ENCODE measurements at places on chromosomes 5 and 9.

- DNase-seq, result no peak
Observed at GRCh38 chr5:136067422-136067821, 38.6 kb downstream of the TGFBI start.

DNA sequence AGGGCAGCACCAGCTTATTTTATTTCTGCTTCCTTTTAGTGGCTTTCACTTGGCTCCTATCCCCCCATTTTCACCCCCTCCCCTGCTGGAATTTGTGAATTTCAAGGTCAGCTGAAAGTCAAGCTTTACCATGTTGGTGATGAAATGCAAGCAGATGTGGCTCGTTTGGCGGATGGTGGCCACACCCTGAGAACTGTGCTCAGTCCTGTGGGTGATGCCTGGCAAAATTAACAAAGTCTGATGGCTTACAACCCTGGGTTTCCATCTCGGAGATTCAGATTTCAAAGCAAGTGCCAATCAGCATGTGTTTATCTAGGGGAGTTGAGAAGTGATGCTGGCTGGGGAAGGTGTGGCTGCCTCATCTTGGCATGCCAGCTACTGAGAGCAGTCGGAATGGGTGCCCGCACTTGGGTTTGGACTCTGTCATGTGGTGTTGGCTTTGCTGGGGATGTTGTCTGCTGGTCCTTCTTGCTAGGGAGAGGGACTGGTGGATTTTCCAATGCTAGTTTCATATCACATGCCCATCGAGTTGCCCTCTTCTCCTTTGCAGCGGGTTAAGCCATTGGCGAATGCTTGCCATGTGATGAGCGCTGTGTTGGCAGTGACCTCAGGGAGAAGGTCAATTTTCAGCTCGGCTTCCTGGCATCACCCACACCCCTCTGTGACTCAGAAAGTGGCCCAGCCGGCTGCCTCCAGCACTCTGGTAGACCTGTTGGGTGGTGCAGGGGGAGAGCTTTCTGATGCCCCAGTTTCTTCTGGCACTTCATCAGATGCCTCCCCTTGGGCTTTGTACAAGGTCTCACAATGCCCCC, 77.0 kb upstream of the PITX1 start:
- no peak for DNase-seq

DNA sequence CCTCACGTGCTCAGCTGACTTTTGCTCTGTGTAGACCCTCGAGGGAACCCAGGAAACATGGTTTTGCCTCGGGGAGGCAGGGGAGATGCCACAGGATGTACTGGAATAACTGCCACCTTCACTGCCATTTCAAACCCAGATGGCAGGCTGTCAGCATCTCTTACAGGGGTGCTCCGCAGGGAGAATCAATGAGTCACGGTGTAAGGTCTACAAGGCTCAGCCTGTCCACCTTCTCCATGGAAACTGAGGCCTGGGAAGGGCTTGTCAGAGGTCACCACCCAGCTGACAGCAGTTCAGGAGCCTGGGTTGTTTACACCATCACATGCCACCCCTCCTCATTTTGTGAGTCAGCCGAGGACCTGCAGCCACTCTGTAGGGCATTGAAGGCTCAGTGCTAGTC, 30.8 kb downstream of the DAB2IP start:
- no peak for DNase-seq

DNA sequence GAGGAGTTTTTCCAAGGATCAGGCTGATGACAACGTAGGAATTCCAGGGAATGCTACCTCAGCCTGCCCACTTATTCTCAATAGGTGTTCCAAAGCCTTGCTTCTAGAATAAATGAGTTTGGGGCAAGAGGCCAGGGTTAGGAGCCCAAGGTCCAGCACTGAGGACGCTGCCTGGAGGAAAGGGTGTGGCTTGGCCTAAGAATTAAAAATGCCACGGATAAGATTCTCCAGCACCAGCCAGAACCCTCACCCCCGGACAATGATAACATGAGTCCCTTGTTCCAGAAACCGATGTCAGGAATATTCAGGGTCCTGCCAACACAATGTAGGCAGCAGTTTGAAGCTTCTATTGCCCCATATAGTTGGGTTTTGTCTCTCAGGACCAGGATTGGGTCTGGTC, 7.6 kb downstream of the SPRY4 start:
- DNase-seq, result no peak

GRCh38 chr5:153130296-153130695, 360.2 kb upstream of the GRIA1 start:
- no peak for DNase-seq

DNA sequence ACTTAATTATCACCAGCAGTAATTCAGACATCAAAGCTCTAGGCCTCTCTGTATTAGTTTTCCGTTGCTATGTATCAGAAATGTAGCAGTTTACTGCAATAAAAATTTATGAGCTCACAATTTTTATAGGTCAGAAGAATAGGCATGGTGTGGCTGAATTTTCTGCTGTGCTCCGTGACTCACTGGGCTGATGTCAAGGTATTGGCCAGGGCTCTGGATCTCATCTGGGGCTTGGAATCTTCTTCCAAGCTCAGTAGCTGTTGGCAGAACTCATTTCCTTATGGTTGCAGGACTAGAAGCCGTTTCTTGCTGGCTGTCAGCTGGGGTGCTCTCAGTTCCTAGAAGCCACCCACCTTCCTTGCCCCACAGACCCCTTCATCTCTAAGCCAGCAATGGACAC, 66.3 kb downstream of the PSAT1 start:
- no peak for DNase-seq

GRCh38 chr5:178557416-178557815, 32.8 kb downstream of the COL23A1 start:
- DNase-seq, result no peak

GRCh38 chr9:8156346-8156745, 356.8 kb upstream of the DMAC1 start:
- DNase-seq, result no peak

DNA sequence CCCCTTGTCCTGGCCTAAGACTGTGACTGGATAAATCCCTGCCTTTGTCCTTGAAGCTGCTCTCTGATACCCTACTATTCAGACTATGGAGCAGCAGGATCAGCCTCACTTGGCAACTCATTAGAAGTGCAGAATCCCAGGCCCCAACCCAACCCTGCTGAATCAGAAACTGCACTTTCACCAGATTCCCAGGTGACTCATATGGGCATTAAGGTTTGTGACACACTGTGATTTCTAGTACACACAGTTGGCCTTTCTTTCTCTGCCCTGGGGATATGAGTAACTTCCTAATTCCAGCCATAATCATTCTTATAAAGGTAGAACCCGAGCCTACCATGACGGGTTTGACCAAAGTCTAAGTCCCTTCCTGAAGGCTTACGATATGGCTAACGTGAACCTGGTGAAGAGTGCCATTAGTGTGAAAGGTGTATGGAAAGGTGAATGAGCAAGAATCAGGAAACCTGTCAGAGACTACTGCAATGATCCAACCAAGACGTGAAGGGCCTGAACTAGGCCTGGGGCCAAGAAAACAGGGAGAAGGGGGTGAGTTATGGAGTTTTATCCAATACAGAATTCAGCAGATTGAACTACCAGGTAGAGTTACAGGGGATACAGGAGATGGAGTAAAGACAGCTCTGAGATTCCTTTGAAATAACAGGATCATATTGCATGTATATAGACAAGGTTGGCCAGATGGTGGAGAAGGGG, 533.0 kb downstream of the BNC2 start:
- no peak for DNase-seq

DNA sequence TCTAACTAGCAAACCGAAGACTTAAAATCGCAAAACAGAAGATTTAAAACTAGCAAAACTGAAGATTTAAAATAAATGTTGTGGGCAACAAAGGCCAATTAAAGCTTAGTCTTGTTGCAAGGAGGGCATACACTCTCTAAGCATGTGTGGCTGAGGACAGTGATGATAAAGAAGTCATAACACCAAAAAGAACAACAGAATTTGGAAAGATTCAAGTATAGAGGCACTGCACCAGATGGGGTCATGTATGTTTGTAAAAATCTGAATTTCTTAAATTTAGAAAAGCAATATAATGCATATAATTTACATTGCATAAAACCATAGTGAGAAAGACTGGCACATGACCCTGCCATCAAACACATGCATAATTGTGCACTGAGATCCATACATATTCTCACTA, 743.8 kb downstream of the TAF11L14 start:
- DNase-seq, result no peak

DNA sequence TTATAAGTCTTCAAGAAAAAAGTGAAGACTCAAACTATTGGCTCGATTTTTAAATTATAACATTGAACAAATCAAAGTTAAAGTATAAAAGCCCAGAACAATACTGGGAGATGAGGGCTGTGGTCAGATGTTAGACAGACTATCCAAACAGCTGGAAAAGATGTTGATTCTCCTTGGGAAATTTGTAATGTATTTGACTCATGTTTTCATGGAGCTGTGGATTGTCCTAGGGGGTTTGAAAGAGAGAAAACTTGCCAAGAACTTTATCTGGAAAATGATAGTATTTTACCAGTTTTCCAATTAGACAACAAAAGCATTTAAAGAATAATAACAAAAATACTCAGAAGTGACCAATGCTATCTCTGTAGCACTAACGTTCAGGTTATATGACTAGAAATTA, 339.2 kb downstream of the ARL15 start:
- DNase-seq, result no peak

DNA sequence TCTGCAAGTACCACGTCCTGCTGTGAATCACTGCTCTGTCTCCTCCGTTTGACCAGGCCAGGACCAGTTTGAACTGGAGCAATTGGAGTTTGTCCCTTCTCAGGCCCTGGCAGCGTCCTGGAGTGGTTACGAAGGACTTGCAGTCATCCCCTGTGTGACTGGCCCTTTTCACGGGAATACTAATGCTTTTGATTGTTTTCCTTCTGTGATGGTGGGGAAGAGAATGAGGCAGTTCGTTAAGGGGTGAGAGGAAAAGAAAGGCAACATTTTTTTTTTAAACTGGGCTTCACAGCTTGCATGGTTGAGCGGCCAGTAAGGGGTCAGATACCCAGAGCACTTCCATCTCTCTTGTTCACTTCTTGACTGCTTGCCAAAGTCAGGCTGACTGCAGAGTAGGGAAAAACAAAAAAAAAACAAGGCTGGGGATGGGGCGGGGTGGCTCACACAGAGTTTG, 153.5 kb upstream of the STK32A start:
- no peak for DNase-seq

- DNase-seq, result no peak
Observed at GRCh38 chr5:2909035-2909434, 157.6 kb upstream of the IRX2 start.

DNA sequence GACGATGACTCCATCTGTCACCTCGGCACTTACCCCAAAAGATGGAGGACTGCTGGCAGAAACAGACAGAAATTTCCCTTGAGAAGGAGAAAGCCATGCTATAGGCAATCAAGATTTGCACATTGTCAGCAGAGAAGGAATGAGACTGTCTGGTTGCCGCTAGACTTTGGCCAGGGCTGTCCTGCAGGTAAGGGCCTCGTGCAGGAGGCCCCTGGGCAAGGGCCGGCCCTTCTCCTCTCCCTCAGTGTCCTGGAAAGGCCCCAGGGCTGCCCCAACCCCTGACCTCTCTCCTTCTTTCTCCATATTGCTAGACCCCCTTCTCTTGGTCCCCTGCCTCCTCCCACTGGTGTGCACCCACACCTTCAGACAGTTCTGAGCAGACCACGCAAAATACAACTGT, 14.6 kb upstream of the KCNIP1 start:
- DNase-seq, result no peak

DNA sequence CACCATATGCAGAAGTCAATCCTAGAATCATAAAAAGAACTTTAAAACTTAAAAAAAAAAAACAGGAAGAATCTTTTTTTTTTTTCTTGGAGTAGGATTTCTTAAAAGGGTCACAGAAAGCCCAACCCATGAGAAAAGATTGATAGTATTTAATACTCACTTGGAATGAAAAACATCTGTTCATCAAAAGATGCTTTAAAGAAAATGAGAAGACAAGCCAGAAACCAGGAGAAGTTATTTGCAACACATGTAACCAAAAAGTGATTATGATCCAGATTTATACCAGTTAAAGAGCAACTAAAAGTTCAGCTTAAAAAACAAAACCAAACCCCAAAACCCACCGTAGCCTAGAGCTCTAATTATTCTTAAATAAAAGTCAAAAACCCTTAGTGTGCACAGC, 69.3 kb downstream of the TLE4 start:
- no peak for DNase-seq

DNA sequence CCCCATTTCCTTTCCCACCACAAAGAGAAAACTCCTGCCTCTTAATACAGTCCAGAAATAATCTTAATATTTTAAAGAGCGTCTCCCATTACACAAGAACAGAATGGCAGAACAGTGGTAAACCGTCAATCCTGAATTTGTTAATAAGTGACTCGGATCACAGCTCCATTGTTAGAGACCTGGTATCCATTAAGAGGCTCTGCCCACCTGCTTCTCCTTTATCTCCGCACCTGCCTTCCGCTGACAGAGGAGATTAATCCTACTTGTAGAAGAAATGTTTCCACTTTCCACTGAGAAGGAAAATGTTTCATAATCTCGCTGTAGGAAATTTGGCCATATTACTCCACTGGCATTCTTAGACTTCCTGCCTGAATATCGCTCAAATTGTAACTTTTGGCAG, 1493.2 kb downstream of the MAT2B start:
- DNase-seq, result no peak
